ENCODE measurements at places on chromosomes 6 and 20.

- DNase-seq, result no peak
These were observed 6.6 kb downstream of the REPS1 start for GRCh38 chr6:138981416-138981815.

DNA sequence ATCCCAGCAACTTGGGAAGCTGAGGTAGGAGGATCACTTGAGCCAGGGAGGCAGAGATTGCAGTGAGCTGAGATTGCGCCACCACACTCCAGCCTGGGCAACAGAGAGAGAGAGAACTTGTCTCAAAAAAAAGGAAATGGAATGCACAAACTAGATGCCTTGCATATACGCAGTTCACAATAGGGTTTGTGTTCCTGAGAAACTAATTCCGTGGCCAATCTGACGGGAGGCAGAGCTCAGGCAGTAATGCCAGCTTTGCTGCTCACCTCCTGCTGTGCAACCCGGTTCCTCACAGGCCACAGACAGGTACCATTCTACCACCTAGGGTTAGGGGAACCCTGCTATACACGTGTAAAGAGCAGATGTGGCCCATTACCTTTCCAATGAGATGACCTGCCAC lies 1.4 kb downstream of the CDK5RAP1 start:
- DNase-seq, result no peak

DNA sequence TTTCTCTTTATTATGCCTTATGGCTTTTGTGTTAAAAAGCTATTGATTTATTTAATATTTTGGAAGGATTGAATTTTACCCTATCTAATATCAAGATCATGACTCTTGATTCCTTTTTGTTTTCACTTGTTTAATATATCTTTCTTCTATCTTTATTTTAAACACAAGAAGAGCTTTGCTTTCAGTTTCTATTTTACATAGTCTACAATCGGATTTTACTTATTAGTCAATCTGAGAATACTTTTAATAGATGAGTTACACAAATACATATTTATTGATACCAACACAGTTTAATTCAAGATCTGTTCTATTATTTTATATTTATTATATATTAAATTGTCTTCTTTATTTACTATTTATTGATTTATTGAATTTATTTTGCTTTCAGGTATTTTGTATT lies 218.8 kb downstream of the ESR1 start:
- no peak for DNase-seq

- DNase-seq, result no peak
These were observed 155.5 kb downstream of the TMEM242 start for GRCh38 chr6:157167837-157168236.

DNA sequence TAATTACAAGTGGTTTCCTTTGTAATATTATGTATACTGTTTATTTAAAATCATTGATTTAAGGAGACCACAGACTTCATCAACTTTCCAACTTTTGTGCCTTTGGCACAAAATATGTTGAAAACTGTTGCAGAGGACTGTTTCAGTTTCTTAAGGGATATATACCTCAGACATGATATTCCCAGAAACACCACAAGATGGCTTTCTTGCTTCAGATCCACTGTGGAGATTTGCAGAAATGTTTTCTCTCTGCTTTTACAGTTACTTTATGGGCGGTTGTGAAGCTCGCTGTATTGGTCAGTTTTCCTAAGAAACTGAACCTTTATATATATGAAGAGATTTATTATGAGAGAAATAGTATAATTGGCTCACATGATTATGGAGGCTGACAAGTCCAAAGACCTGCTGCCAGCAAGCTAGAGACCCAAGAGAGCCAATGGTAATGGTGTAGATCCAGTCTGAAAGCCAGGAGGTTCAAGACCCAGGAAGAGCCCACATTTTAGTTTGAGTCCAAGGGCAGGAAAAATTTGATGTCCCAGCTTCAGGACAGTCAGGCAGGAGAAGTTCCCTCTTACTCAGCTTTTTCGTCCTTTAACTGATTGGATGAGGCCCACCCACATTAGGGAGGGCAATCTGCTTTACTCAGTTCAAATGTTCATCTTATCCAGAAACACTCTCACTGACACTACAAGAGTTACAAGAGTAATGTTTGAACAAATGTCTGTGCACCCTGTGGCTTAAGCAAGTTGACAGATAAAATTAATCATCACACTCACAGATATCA lies 12.8 kb downstream of the ME1 start:
- DNase-seq, result no peak

DNA sequence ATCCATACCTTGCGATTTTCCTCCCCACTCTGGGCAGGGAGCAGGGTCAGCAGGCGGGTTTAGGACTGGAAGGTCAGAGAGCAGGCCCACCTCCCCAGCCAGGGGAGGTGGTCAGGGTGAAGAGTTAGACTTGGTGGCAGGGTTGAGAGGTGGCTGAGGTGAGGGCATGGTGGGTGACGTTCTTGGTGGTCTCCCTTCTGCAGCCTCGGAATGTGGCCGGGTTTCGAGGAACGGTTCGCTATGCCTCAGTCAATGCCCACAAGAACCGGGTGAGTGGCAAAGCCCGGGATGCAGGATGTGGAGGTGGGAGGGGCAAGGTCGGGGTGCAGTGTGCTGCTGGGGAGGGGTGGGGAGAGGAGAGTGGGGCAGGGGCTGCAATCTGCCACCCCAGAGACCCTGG lies 11.6 kb downstream of the TTBK1 start:
- no peak for DNase-seq

DNA sequence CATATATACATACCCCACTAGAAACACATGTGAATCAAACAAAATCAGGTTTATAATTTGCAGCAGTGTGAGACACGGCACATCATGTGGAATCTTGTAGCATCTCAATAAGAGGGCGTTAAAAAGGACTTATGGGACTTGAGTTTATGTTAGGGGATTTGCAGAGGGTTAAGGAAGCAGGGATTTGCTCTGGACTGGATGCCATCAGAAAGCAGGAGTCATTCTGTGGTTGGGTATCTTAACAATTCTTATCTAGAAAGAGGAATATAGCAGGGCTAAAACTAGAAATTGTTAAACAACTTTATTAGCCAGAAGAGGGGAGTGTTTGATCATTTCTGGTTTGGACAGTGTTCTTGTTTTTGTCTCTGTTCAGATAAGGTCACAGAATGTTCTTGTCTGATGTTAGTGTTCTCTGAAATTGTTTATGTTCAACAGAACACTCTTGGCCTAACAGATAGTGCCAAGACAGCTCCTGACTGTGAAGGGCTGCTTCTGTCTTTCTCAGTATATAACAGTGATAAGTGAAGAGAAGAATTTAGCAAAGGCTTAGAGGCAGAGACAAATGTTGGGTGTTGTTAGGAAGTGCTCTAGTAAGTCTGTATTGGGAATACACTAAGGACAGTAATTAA lies 39.2 kb downstream of the LIN28B start:
- no peak for DNase-seq

GRCh38 chr6:111406200-111406721 lies 76.8 kb downstream of the REV3L start:
- no peak for DNase-seq

GRCh38 chr20:20525756-20526155 lies 157.9 kb downstream of the INSM1 start:
- no peak for DNase-seq

DNA sequence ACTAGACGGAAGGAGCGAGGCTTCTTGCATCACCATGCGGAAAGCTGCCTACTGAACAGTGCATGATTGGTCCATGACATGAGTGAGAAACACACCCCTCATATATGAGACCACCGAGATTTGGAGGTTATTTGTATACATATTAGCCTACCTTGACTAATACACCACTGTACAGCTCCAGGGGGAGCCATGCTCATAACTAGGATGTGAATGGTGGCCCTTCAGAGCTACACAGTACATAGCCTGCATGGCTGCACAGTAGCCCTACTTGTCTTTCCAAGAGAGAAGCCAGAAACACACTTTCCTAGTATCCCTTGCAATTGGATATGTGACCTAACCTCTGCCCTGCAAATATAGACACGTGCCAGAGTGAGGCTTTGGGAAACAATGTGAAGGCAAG lies 21.8 kb upstream of the MCUR1 start:
- DNase-seq, result no peak

DNA sequence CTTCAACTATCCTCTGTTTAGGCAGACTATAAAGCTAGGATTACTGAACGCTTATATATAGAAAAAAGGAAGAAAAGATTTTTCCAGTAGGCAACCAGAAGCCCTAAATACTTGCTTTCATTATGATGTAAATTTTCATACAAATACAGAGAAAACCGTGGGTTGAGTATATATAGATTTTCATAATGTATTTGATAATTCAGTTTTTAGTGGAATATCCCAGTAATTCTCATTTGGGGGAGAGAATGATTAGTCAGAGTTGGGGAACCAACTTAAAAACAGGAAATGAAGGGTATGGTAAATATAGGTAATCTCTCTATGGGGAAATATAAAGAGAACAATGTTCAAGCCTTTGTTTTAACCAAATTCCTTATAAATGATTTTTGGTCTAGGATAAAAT lies 154.0 kb upstream of the CITED2 start:
- no peak for DNase-seq

- peak; percentile 74 for DNase-seq
These were observed 505 bp upstream of the WRNIP1 start for GRCh38 chr6:2764610-2765165.

- DNase-seq, result no peak
These were observed 20.0 kb downstream of the TAF4 start for GRCh38 chr20:62045529-62046285.

DNA sequence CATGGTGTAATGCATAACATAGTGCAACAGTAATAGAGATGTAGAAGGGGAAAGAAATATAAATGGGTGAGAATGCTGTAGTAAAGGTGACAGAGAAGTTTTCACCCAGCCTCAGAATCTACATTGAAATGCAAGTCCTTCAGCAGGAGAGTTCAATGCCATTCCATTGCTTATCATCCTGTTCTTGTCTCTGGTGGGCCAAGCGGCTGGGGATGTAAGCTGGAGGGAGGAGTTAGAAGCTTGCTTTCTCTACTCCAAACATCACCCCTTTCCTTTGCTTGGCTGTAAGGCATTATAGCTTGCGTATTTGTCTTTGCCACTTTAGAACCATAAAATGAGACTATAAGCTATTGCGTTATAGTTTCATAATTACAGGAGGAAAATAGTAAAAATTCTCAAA lies 2.2 kb upstream of the FUT9 start:
- no peak for DNase-seq

DNA sequence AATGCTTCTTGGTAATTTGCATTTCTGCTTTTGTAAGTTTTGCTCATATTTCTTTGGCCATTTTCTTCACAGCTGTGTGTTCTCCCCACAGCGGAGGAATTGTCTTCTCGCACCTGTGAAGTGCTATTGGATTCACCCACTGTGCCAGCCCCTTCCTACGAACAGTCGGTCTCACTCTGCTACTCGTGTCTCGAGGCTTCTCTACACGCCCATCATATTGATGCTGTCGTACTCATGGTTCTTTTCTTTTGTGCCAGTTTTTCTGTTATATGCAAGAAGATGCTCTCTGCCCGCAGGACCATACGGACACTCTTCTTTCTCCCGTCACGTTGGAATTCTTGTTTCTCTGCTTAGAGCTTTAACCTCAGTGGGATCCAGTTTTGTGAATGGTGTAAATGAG lies 200.3 kb downstream of the DLL1 start:
- peak; percentile 2 for DNase-seq

Measured in activated CD4-positive, alpha-beta memory T cell treated with anti-CD3 and anti-CD28 coated beads for 36 hours (primary cell).